ENCODE measurements at places on chromosomes 1 and 21.

DNA sequence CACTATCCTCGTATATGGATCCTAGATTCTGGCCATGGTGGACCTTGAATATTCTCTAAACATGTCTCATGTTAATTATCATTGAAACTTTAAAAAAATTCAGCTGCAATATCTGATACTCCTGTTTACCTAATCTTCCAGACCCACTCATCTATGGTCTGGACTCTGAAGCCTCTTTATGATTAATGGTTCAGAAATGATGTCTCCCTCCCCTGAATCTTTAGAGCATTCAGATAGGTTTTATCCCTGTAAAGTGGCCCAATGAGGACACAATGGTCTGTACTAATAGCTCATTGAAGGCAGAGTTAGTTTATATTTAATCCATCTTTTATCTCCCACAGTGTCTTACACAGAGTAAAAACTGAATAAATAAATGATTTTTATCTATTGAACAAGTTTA lies 53.0 kb upstream of the DUSP10 start:
- no peak overlapping the region for H3K27ac ChIP-seq
- no peak for DNase-seq
- H3K4me3 ChIP-seq = no peak overlapping the region
- H3K4me1 ChIP-seq = peaks cover 2% of the 10 kb centered on the region
- H3K36me3 ChIP-seq = no peaks in the 10 kb centered on the region

- no peak overlapping the region for H3K4me3 ChIP-seq
- no peaks in the 10 kb centered on the region for H3K36me3 ChIP-seq
- no peaks in the 10 kb centered on the region for H3K27me3 ChIP-seq
- H3K27ac ChIP-seq = no peak overlapping the region
Observed at GRCh38 chr1:221543529-221544120, 198.3 kb downstream of the DUSP10 start.

DNA sequence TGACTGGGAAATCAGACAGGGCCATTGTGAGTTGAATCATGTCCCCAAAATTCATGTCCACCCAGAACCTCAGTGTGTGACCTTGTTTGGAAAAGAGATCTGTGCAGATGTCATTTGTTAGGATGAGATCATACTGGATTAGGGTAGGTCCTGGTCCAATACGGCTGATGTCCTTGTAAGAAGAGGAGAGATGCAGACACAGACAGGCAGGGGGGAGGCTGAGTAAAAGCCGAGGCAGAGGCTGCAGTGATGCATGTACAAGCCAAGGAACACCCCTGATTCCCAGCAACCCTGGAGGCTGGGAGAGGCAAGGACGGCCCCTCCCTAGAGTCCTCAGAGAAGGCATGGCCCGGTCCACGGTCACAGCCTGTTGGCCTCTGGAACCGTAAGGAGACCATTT lies 15.9 kb upstream of the NPPB start:
- H3K36me3 ChIP-seq = no peaks in the 10 kb centered on the region
- no peak overlapping the region for H3K27ac ChIP-seq
- DNase-seq = no peak
- no peaks in the 10 kb centered on the region for H3K4me1 ChIP-seq
- peaks cover 88% of the 10 kb centered on the region for H3K27me3 ChIP-seq

GRCh38 chr1:206469933-206470691 lies at the start of gene IKBKE:
Gene IKBKE (plus strand): TSS chr1:206470476. CDS start chr1:206473228, 2,752 bp downstream.
- H3K27me3 ChIP-seq = no peaks in the 10 kb centered on the region
- H3K4me3 ChIP-seq = peak within 1 kb of the TSS; percentile 74
- peaks cover 12% of the 10 kb centered on the region for H3K36me3 ChIP-seq
- DNase-seq = peak; percentile 86
- peak within 1 kb of the TSS; percentile 88 for H3K27ac ChIP-seq

DNA sequence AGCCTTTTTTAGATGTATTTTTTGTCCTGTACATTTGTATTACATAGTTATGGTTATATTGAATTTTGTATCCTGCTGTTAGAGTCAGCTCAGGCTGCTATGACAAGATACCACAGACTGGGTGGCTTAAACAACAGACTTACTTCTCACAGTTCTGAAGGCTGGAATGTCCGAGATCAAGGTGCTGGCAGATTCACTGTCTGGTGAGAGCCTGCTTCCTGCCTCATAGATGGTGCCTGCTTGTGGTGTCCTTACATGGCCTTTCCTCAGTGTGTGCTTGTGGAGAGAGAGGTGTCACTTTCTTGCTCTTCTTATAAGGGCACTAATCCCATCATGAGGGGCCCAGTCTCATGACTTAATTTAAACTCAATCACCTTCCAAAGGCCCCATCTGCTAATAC lies 23.1 kb upstream of the MYSM1 start:
- H3K4me1 ChIP-seq = peaks cover 4% of the 10 kb centered on the region
- no peak overlapping the region for H3K4me3 ChIP-seq
- DNase-seq = peak; percentile 8
- H3K36me3 ChIP-seq = no peaks in the 10 kb centered on the region
- no peaks in the 10 kb centered on the region for H3K27me3 ChIP-seq
- H3K27ac ChIP-seq = no peak overlapping the region

DNA sequence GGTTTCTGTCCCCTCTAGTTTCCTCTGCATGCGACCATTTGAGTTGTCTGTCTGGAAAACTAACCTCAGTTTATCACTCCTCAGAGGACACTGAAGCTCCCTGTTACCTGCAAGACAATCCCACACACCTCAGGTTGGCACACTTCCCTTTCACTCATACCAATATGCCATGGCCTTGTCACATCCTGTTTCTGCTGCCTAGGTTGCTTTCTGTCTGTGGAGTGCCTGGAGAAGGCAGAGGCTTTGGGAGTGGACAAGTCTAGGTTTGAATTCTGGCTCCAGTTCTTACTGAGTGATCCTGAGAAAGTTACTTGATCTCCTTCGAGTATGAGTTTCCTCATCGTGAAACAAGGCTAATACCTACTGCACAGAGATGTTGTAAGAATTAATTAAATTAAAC lies 171.5 kb upstream of the CACYBP start:
- no peak for DNase-seq
- H3K27me3 ChIP-seq = no peaks in the 10 kb centered on the region
- H3K27ac ChIP-seq = no peak overlapping the region
- H3K36me3 ChIP-seq = no peaks in the 10 kb centered on the region

GRCh38 chr1:3617806-3618345 lies 6.6 kb upstream of the MEGF6 start:
- H3K4me1 ChIP-seq = peaks cover 19% of the 10 kb centered on the region
- H3K27me3 ChIP-seq = peaks cover 44% of the 10 kb centered on the region
- DNase-seq = no peak
- H3K27ac ChIP-seq = no peak overlapping the region
- no peak overlapping the region for H3K4me3 ChIP-seq

GRCh38 chr1:71399594-71399993 lies 318.8 kb upstream of the ZRANB2 start:
- H3K36me3 ChIP-seq = no peaks in the 10 kb centered on the region
- H3K4me3 ChIP-seq = no peak overlapping the region
- no peak overlapping the region for H3K27ac ChIP-seq
- no peaks in the 10 kb centered on the region for H3K27me3 ChIP-seq

- no peak overlapping the region for H3K4me3 ChIP-seq
- DNase-seq = no peak
- H3K27ac ChIP-seq = no peak overlapping the region
Observed at GRCh38 chr1:9161963-9162362, 33.1 kb upstream of the GPR157 start.

- peak overlapping the region; percentile 72 for H3K27ac ChIP-seq
- no peak overlapping the region for H3K4me3 ChIP-seq
- DNase-seq = peak; percentile 56
Observed at GRCh38 chr1:97906567-97907241, 14.1 kb downstream of the DPYD start.

DNA sequence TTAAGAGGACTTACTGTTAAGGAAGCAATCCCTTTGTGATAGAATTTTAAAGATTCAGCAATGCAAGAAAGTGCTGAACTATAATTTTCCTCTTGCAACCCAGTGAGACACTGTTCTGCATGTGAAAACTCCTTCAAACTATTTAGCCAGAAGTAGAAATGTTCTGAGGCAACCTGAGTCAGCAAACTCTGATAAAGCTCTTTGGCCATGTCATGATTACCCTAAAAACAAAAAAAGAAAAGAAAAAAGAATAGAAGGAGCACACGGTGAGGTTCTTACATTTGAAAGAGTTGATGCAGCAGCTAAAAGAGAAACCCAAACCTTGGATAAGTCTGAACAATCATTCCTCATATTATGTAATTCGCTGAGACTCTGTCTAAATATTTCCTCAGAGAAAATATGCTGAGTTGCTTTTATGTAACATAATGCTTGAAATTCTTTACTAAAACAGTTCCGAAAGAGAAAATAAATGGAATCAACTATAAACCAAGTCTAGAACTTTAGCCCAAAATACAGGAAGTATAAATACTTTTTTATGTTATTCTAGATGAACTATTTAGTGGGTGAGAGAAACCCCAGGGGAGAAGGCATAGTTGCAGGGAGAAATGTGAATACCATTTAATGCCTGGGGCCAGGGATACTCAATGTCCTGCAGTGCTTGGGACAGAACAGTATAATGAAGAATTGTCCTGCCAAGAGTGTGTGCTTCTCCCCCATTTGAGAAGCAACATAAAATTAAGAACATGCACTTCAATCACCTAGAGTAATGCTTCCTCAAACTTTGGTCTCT lies 60.0 kb downstream of the INTS7 start:
- H3K4me1 ChIP-seq = no peaks in the 10 kb centered on the region
- no peak overlapping the region for H3K4me3 ChIP-seq
- no peak overlapping the region for H3K27ac ChIP-seq
- no peak for DNase-seq
- no peaks in the 10 kb centered on the region for H3K27me3 ChIP-seq

DNA sequence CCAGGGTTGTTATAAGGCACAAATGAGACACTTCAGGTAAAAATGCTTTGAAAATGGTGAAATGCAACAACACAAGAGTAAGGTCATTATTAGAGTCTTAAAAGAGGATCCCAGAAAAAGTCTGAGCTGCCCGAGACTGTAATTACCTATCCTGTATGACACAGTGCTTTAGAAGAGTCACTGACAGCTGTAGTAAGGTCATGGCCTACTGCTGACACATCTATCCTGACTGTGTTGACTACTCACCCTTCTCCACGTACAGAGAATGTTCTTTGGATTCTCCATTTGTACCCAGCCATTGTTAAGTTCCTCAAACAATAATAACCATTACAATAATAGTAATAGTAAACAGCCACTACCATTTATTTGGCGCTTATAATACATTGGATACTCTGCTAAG lies 104.4 kb downstream of the CACHD1 start:
- no peaks in the 10 kb centered on the region for H3K27me3 ChIP-seq
- DNase-seq = no peak
- H3K27ac ChIP-seq = no peak overlapping the region
- no peaks in the 10 kb centered on the region for H3K36me3 ChIP-seq
- peaks cover 5% of the 10 kb centered on the region for H3K4me1 ChIP-seq

- no peaks in the 10 kb centered on the region for H3K36me3 ChIP-seq
- no peak overlapping the region for H3K4me3 ChIP-seq
- H3K4me1 ChIP-seq = peaks cover 2% of the 10 kb centered on the region
- peak; percentile 48 for DNase-seq
- H3K27ac ChIP-seq = no peak overlapping the region
Observed at GRCh38 chr1:174258148-174258550, 98.8 kb downstream of the RABGAP1L start.

GRCh38 chr1:97006044-97006661 lies 284.6 kb downstream of the PTBP2 start:
- peak; percentile 23 for DNase-seq
- peaks cover 2% of the 10 kb centered on the region for H3K4me1 ChIP-seq
- H3K36me3 ChIP-seq = no peaks in the 10 kb centered on the region
- no peaks in the 10 kb centered on the region for H3K27me3 ChIP-seq
- no peak overlapping the region for H3K4me3 ChIP-seq

GRCh38 chr1:15305468-15305770 lies 58.4 kb downstream of the FHAD1 start:
- no peaks in the 10 kb centered on the region for H3K36me3 ChIP-seq
- no peak overlapping the region for H3K27ac ChIP-seq
- peaks cover 4% of the 10 kb centered on the region for H3K4me1 ChIP-seq
- H3K4me3 ChIP-seq = peak overlapping the region; percentile 55

GRCh38 chr1:219659684-219660083 lies 46.8 kb upstream of the ZC3H11B start:
- peaks cover 3% of the 10 kb centered on the region for H3K4me1 ChIP-seq
- no peaks in the 10 kb centered on the region for H3K27me3 ChIP-seq
- H3K4me3 ChIP-seq = no peak overlapping the region
- peak overlapping the region; percentile 24 for H3K27ac ChIP-seq
- H3K36me3 ChIP-seq = no peaks in the 10 kb centered on the region

DNA sequence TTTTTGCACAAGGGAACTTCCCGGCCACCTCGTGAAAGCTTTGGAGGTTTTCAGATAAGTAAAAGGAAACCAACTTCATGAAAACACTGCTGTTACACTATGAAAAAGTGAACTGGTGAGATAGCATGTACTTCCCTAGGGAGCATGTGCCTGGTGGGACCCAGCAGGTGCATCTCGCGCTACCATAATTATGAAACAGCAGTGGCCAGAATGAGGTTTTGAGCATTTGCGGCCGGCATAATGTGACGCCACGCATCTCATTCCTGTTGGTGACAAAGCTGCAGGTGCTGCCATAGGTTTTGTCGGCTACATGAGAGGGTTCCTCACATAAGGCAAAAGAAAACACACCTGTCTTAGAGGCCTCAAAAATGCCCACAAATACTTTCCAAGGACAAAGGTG lies 1.7 kb downstream of the KRTAP10-3 start:
- no peaks in the 10 kb centered on the region for H3K36me3 ChIP-seq
- no peak overlapping the region for H3K4me3 ChIP-seq
- H3K27ac ChIP-seq = no peak overlapping the region
- H3K4me1 ChIP-seq = peaks cover 2% of the 10 kb centered on the region
- peaks cover 20% of the 10 kb centered on the region for H3K27me3 ChIP-seq
- no peak for DNase-seq

DNA sequence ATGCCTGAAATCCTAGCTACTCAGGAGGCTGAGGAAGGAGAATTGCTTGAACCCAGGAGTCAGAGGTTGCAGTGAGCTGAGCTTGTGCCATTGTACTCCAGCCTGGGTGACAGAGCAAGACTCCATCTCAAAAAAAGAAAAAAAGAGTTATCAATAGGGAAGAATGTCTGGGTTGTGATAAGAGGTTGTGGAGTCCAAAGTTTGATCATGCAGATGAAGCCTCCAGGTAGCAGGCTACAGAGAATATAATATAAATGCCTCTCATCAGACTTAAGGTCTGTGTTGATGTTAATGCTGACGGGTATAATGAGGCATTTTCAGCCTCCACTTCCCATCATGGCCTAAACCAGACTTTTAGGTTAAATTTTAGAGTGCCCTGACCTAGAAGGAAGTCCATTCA lies 24.6 kb downstream of the TLR5 start:
- no peak overlapping the region for H3K4me3 ChIP-seq
- no peaks in the 10 kb centered on the region for H3K36me3 ChIP-seq
- H3K4me1 ChIP-seq = no peaks in the 10 kb centered on the region
- H3K27ac ChIP-seq = no peak overlapping the region
- no peak for DNase-seq
- no peaks in the 10 kb centered on the region for H3K27me3 ChIP-seq

GRCh38 chr21:45074818-45075595 lies 627 bp downstream of the ADARB1 start:
- peak; percentile 59 for DNase-seq
- no peaks in the 10 kb centered on the region for H3K27me3 ChIP-seq
- peaks cover 18% of the 10 kb centered on the region for H3K4me1 ChIP-seq
- peaks cover 4% of the 10 kb centered on the region for H3K36me3 ChIP-seq
- H3K4me3 ChIP-seq = peak overlapping the region; percentile 86
- no peak overlapping the region for H3K27ac ChIP-seq
